H54 (cell line): ENCODE measurements at places on chromosomes 5 and 9.

DNA sequence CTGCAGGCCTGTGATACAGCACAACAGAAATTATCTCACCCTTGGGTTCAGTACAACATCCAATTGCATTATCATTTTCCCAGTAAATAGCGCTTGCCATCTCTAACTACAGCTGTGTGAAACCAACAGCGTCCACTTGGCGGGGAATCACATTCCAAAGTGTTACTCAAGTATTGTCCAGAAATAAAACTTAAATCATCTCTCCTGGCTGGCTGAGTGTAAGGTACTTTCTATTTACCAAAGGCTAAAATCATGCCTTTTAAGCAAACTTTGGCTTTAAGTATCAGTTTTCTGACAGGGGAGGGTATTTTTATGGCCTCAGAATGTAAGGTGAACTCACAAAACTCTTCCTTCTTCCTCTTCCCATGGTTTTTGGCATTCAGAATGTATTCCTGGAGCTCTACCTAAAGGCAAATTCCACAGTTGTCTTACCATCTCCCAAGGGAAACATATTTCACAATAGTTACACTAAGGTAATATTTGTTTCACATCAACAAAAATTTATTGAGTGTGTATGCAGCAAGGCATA, 205.6 kb upstream of the MPDZ start:
- DNase-seq = no peak

- no peak for DNase-seq
These were observed 112.8 kb upstream of the SAP30L start for GRCh38 chr5:154333016-154333415.

- DNase-seq = no peak
These were observed 15.1 kb downstream of the SLC22A5 start for GRCh38 chr5:132384506-132385050.

DNA sequence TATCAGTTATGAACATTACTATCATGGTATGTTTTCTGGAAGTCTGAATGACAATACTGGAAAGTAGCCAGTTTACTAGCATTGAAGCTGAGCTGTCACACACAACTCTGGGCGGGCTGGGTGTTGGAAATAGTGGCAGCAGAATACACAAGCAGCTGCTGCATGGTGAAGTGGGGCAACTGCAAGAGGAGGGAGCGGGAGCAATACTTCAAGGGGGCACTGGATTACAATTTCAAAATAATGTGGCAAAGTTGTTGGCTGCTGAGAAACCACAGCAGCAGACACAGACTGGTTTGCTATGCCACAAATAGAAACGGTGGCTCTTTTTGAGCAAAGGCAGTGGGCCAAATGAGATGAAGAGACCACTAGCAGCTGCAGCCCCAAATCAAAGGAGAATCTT, 350.2 kb downstream of the KIAA0825 start:
- DNase-seq = no peak

- DNase-seq = no peak
These were observed 144.7 kb downstream of the OSTF1 start for GRCh38 chr9:75233011-75233410.

GRCh38 chr5:65775476-65775875, 53.5 kb downstream of the NLN start:
- DNase-seq = no peak

DNA sequence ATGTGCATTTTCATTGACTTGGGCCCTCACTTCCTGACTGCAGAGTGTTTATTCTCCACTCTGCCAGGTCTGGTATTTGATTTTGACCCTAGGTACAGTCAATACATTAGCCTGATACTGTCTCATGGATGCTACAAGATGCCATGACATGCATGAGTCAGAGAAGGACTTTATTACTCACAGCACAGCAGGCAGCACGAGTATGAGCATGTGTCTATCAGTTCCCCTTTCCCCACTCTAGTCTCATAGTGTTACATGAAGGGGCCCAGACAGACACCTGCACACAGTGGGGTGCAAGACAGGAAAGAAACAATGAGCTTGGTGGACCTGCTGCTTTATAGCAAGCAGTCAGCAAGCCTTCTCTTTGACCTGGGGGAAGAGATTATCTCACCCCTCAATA, 19.6 kb downstream of the ITGA2 start:
- DNase-seq = no peak

- DNase-seq = no peak
These were observed 43.0 kb upstream of the NEK6 start for GRCh38 chr9:124214596-124215367.

GRCh38 chr5:59988396-59988795, 94.9 kb upstream of the PDE4D start:
- DNase-seq = no peak

DNA sequence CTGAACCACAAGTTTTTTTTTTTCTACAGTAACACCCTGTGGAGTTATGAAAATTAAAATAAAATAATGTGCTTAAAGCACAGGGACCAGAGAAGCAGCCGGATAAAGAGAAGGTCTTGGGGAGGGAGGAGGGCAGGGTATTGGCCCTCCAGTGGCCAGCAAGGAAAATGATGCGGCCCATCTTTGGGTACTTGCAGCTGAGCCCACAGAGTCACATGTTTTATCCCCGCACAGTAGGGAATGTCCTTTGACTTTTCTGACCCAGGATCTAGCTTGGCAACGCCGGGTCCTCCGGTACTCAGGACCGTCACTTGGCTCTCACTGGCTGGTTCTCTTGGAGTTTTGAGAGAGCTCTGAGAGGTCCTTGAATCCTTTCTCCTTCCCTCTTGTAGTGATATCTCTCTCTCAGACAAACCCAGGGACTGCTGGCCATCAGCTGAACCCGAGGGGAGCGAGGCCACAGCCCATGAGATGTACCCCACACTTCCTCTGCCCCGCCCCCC, 35.3 kb upstream of the HSPA9 start:
- no peak for DNase-seq

GRCh38 chr9:32264170-32264864, 120.1 kb upstream of the ACO1 start:
- DNase-seq = no peak

- no peak for DNase-seq
These were observed 45.9 kb upstream of the RPL26L1 start for GRCh38 chr5:172913117-172913850.

- no peak for DNase-seq
These were observed 49.7 kb downstream of the NKD2 start for GRCh38 chr5:1058083-1058945.

DNA sequence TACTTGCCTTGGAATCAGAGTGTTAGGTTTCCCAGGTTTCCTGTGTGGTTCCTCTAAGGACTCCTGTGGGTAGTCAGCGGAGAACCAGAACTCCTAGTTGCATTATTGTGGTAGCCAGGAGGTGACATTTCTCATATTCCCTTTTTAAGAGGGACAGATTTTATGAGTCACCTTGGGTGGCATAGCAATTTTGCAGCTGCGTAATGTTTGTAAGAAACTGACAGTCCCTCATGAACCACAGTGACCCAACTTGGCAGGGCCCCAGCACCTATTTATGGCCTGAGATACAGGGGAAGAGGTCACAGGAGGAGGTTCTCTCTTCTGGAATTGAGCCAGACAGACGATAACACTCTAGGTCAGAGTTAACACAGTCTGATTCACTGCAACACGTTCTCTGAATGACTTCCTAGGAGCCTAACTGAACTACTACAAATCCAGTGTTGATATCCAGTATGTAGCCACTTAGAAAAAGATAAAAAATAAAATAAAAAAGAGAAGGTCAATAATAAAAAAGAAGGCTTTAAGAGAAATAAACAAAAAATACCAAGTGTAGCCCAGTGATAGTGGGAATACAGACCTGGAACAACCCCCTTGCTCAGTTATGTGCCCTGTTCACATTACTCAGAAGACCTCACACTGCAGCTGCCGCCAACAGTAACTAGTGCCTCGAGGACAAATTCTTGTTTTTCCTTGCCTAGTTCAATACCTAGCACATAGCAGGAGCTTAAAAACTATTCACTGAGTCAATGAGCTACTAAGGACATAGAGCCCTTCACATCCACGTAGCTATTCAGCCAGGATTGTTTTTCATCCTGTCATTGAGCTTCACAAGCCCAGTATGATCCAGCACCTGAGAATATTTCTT, 50.7 kb upstream of the VLDLR start:
- DNase-seq = peak; percentile 26

DNA sequence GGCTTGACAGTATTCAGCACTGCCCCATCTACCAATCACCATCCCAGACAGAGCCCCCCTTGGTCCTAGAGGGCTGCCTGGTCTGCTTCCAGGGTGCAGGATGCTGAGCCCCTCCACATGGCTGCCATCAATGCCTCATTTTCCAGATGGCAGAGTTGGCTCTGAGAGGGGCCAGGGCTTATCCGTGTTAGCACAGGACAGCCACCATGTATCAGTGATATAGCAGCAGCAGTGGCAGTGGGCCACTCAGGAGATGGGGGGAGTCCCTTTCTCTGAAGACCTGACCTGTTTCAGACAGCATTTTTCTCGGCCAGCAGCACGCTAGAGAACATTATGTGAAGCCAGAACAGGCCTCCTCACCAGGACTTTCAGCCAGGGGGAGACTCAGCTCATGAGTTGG, 1.6 kb upstream of the SMIM32 start:
- DNase-seq = no peak

DNA sequence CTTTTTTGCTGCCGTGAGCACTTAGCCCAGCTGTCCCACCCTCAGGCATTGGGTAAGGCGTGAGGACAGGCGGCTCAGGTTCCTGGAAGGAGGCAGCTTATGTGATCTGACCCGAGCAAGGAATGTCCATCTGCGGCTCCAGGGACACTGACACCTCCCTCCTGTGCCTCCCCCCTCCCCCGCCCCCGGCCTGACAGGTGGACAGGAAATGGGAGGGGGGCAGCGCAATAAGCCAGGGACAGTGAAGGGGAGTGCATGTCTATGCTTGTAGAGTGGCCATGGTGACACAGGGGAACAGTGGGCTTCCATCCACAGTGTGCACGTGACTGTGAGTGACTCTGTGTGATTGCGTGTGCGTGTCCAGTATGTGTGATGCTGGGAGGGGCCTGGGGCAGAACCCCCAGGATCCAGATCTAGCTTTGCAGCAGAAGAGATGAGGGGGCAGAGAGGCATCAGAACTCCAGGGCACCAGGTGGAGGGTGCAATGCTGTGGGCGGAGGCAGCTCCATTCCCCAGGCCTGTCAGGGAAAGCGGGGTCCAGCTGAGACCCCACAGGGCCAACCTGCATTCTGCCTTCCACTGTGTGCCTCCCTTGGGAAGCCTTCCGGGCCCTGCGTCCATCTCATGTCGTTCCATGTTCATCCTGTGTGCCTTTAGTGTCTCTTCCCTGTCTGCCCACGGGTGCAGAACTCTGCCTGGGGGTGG, 30.5 kb downstream of the CNTFR start:
- no peak for DNase-seq

GRCh38 chr9:83144492-83144891, 81.5 kb upstream of the RASEF start:
- no peak for DNase-seq

DNA sequence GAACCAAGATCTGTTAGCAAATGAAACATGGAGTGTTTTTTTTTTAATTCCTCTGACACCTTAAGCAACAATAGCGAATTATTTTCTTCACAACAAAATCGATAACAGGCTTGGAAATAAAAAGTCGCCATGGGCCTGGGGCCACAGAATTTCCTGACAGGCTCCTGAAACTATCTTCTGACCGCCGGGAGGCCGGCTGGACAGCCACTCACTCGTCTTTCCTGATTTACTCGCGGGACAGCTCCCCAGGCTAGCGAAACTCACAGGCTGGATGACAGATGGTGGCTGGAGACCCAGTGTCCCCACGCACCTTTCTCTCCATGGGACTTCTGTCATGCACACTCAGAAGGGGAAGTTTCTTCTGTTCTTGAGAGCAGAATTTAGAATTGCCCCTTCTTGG, 143.3 kb upstream of the IRX2 start:
- no peak for DNase-seq

DNA sequence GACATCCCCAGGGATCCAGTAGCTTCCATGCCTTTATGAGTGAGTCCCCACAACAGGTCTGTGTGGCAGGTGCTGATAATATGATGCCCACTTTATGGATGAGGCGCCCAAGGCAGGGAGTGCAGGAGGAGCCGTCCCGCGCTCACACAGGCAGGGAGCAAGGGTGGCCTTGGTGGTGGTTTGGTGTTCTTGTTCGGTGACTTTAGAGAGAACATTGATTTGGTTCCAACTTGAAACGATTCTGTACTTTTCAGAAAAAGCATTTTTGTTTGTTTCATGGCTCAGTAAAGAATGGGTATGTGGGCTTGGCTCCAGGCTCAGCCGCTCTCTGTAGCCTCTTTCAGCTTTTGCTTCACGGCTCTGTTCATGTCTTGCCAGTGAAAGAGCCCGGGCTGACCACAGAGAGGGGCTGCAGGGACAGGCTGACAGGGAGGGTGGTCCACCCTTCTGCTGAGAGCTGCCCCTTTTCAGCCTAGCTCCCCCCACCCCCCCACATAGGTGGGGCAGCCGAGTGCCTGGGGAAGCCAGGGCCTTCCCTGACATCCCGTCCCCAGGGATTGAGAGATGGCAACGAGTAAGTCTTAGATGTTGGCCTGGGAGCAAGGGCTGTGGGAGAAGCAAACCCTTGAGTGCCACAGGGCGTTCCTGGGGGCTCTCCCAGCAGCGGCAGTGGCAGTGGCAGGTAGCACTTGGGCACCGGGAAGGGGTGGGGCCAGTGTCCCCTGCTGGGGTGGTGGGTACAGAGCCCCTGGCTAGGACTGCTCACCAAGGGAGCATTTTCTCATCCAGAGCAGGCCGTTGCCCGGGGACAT, 28.0 kb downstream of the NCS1 start:
- no peak for DNase-seq

DNA sequence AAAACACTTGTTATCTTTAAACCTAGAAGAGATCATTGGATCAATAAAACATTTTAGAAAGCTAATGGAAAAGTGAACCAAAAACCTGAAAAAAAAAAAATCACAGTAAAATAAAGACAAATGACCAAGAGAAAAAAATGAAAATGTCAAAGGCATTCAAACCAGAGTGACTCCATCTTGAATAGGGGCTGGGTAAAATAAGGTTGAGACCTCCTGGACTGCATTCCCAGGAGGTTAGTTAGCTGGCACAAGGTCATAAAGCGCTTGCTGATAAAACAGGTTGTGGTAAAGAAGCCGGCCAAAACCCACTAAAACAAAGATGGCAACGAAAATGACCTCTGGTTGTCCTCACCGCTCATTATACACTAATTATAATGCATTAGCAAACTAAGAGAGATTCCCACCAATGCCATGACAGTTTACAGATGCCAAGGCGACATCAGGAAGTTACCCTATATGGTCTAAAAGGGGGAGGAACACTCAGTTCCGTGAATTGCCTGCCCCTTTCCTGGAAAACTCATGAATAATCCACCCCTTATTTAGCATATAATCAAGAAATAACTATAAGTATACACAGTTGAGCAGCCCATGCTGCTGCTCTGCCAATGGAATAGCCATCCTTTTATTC, 116.7 kb upstream of the NEK6 start:
- no peak for DNase-seq

DNA sequence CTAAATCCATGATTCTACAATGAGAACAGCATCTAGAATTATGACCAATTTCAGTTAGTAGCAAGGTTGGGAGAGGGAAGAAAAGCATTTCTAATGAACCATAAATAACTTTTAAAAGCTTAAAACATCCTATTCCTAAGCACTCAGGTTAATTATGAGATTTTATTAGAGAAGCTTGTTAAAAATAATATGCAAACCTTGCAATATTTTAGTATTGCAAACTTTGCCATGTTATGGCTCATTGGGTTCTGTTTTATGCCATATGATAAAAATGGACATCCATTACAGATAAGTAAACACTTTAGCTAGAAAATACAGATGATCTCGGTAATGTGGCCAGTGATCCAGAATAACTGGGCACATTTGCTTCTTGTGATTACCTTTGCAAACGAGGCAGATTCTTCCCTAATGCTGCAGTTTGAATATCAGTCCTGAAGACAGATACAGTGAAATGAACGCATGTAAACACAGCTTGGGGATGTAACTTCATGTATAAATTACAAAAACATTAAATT, 447.0 kb downstream of the PLK2 start:
- no peak for DNase-seq

GRCh38 chr5:133664422-133664821, 52.1 kb upstream of the FSTL4 start:
- DNase-seq = peak; percentile 33
